NCI-H1048 (cell line): ENCODE measurements at places on chromosomes 16 and 17.

DNA sequence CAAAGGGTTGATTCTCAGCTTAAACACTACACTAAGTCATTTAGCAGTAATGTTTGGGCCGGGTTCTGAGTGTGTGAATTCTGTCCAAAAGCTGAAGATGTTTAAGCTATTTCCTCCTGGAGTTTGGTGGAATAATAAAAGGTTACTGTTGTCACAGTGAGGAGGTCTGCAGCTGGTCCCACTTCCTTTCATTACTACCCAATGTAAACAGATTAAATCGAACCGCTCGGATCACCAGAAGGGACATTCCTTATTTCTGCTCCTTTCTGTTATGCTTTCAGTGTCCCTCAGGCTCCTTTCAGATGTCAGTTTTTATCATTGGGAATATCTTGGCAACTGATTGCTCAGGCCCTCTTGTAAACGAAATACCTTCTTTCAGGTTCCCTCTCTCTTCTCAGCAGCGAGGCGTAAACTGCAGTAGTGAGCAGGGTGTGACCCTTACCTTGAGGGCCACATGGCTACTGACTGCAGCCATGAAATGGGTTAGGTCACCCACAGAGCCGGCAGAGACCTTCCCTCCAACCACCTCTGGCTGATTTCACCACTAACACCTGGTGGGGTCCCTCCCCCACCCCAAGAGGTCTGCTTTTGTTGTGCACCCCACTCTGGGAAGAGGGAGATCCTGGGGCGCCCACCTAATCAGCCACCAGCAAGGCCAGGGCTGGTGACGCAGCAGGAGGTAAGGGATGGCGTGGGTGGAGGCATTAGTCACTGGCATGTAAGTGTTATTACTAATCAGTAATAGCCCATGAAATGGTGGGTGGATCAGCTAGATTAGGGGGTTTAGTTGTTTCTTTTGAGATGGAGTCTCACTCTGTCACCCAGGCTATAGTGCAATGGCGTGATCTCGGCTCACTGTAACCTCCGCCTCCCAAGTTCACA lies 117.6 kb downstream of the VPS53 start:
- DNase-seq, result no peak

DNA sequence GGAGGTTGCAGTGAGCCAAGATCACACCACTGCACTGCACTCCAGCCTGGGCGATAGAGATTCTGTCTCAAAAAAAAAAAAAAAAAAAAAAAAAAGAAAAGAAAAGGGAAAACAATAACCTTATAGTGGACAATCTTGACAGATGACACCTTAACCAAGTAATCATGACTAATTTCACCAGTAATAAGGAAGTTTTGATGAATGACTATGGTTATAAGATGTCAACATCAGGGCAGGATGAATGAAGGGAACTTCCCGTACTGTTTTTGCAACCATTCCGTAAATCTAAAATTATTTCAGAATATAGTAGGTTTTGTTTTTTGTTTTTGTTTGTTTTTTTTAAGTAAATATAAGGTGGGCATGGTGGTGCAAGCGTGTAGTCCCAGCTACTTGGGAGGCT lies 23.0 kb downstream of the GSPT1 start:
- no peak for DNase-seq

DNA sequence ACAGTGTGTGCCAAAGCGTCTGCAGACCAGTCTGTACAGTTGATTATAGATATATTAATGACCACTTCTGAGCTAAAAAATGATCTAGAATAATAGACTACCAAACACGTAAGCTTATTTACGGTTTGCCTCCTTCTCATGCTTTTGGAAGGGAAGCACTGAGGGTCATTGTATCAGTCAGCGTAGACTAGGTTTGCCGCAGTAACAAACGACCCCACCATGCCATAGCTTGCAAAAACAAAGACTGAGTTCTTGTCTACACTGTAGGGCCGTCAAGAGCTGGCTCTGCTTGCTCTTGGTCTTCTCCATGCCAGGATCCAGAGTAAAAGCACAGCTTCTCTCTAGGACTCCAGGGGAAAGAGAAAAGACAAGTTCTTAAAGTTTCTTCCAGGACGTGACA lies 680.7 kb downstream of the MAF start:
- no peak for DNase-seq

DNA sequence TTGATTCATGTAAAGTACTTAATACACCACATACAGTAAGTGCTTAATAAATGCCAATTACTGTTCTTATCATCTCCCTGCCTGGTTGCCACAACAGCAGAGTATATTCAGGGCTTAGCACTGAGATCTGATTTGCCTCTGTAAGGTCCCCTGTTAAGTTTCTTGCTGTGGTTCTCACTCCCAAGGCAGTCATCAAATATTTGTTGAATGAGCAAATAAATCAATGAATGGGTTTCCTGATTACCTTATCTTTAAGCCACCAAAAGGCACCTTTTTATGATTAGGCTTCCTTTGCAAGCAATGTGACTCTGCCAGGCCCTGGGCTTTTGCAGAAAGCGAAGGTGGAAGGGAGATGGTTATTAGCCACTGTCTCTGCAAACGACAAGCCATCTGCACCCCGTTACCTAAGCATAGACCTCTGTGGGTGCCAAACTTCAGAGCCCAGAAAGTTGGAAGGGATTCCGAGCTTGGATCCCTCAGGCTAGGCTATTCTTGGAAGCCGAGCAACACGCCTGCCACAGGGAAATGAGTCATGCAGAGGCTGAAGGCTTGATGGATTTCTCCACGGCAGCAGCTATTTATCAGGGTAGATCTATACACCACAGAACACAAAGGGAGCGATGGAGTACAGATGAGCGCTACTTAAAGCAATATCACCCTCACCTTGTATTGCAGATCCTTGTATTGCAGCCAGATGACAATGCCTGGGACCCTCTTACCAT lies 102.0 kb downstream of the GRIN2A start:
- DNase-seq, result no peak

DNA sequence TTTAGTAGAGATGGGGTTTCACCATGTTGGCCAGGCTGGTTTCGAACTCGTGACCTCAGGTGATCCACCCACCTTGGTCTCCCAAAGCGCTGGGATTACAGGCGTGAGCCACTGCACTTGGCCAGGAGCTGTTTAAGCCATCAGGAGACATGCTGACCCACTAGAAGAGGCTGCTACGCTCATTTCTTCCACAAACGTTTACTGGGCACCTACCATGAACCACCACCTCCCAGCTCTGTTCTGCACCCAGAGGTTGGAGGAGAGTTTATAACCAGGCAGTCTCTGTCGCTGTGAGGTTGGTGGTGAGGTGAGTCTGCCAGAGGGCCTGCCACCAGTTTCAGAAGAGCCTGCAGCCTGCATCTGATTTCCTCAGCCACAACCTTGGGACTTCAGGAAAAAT lies 51.8 kb downstream of the SF3B3 start:
- no peak for DNase-seq

DNA sequence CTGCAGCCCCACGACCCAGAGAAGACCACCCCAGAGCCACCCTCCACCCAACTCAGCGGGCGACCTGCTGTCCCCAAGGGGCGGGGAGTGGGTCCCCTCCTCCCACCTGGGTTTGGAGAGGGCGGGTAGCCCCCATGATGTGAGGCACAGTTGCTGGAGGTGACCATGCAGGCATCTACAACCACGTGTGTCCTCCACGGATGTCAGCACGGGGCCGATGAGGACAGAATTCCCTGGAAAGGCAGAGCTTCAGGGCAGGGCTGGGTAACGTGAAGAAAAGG lies 7.1 kb downstream of the UTS2R start:
- DNase-seq, result no peak

- no peak for DNase-seq
Measured at GRCh38 chr17:2028737-2029136, 1.2 kb upstream of the DPH1 start.

DNA sequence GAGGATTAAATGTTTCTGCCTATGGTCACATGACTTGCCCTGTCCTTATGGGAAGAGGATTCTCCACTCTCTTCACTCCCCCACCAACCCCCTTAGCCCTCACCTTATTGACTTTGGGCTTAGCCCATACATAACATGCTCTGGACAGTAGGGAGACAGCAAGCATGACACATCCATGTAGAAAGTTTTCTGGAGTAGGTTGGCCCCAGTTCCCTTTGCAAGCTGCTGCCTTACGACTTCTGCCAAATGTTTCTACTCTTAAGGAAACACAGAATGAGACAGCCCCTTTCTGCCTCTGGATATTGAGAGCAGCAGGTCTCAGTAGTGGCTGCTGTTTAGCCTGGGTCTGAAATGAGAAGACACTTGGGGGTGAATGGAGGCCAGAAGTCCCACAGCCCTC lies 282.2 kb downstream of the MAP2K6 start:
- no peak for DNase-seq

DNA sequence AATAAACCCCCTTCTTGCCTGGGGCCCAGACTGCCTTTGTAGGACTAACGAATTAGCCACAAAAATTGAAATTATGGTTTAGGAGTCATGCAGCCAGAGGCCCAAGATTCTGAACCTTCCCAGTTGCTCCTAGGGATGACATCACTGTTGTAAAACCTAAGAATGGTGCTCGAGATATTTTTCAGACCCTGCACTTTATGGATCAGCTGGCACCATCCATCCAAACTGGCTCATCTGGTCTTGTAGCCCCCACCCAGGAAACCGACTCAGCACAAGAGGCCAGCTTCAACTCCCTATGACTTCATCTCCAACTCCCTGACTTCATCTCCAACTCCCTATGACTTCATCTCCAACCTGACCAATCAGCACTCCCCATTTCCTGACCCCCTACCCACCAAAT lies 10.9 kb upstream of the EVPL start:
- DNase-seq, result no peak

- DNase-seq, result no peak
Measured at GRCh38 chr16:11169641-11170040, 86.4 kb downstream of the SOCS1 start.

- DNase-seq, result no peak
Measured at GRCh38 chr16:54125751-54126655, 160.6 kb downstream of the IRX3 start.

GRCh38 chr16:71414038-71414437 lies 27.8 kb downstream of the TLE7 start:
- DNase-seq, result no peak

GRCh38 chr16:54454616-54455015 lies 168.0 kb upstream of the IRX3 start:
- DNase-seq, result no peak

DNA sequence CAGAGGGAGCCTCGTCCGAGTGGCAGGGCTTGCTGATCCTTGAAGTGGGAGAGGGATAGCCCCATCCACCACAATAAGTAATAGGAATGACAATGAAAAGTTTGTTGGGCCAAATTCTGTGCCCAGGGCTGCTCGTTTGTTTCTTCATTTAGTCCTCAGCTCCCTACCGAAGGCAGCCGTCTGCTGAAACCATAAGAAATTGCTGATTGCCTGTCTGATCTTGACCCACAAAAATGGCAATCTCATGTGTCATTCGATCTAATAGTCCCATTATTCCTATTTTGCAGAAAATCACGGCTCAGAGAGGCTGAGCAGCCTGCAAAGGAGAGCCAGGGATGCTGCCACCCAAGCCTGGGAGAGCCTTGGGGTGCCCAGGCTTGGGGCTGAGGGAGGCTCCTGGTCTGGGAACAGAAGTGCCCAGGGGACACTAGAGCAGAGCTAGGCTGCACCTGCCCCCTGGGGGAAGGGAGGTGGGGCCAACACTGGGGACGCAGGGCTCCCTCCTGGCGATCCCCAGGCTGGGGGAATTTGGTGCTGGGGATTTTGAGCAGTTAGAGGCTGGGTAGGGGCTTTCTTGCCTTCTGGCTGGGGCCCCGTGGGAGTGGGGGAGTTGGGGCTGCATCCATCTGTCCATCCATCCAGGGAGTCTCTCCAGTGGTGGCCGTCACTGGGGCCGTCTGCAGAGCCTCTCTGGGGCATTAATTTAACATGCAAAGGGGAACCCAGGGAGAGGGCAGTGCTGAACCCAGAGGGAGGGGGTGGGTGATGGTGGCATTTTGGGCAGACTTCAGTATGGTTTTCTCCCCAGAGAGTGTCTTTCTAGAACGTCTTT lies 53.5 kb downstream of the SOCS1 start:
- no peak for DNase-seq

- DNase-seq, result no peak
Measured at GRCh38 chr16:71389330-71389729, 30.8 kb downstream of the CALB2 start.

GRCh38 chr16:84502581-84502980 lies 1.9 kb downstream of the MEAK7 start:
- DNase-seq, result no peak

- no peak for DNase-seq
Measured at GRCh38 chr16:72362973-72363372, 191.0 kb upstream of the PMFBP1 start.

DNA sequence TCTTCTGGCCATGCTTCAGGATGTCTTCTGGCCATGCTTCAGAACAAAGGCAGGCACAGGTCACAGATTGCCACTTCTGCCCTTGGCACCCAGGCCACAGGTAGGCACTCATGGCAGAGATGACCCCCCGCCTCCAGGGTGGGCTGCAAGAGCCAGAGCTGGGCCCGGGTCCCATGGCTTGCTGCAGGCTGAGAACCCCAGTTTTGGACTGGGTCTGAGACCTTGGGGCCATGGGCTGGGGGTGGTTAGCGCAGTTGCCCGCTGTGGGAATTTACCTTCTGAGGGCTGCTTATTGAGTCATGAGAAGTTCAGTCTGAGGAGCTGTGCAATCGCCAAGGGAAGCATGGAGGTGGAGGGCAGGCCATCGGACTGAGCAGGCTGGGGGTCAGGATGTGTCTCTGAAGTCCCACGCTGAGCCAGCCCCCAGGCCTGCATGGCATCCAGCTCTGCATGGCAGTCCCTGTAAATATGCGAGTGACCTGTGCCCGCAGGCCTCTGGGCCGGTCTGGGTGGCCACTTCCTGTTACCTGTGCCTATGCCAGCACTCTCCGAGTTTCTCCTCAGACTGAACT lies 1.7 kb downstream of the ANKRD13B start:
- DNase-seq, result no peak

DNA sequence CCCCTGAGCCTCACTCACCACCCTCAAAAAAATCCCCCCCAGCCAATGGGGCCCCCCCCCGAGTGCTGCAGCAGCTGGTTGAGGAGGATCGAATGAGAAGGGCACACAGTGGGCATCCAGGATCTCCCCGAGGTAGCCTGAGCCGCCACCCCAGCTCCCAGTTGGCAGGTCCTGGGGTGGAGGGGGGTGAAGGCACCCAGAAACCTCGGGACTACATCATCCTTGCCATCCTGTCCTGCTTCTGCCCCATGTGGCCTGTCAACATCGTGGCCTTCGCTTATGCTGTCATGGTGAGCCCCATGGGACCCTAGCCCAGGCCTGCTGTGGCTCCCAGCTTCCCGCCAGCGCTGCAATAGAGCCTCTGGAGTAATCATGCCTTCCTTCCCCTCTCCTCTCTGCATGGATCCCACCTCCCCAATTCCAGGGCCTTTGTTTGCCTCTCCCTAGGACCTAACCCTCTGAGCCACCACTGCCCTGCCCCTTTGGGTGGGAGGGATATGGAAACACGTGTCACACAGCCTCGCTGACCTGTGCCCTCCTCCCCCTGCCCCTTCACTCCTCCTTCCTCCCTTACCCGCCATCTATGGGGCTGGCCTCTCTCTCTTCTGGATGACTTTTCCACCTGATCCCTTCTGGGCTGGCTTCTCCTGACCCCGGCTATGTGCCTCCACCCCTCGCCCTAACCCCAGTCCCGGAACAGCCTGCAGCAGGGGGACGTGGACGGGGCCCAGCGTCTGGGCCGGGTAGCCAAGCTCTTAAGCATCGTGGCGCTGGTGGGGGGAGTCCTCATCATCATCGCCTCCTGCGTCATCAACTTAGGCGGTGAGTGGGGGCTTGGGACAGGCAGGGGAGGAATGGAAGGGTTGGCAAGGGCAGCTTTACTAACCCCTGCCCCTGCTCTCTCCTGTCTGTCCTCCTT lies 1.9 kb downstream of the PRRT2 start:
- no peak for DNase-seq

GRCh38 chr17:29885031-29885640 lies 44.9 kb downstream of the SSH2 start:
- no peak for DNase-seq
